NCI-H524 treated with DMSO at 0.1 percent for 48 hours (cell line): ENCODE measurements at places on chromosomes 3 and 15.

DNA sequence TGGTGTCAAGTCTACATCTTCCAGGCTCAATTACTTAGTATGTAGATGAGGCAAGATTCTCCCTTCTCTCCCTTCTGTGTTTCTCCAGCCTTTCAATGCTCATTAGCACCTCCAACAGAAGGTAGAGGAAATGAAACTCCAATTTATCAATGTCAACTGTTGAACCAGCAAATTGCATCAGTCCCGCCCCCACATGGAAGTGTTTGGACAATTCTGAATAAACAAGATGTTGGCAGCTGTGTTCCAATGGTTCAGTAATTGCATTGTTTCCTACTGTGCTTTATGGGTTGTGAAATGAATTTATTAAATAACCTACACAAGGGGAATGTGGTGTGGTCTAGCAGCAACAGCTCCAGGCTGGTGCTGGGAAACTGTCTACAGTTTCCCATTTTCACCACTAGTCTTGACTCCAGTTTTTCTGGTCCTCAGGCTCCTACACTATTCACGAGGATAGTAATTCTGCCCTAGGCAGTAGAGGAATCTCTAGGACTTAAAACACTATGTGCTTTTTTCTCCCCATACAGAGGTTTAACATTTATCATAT is 91.9 kb downstream of the MB21D2 start:
- DNase-seq, result no peak

GRCh38 chr3:42216302-42216701 is 49.7 kb downstream of the CCK start:
- DNase-seq, result no peak

DNA sequence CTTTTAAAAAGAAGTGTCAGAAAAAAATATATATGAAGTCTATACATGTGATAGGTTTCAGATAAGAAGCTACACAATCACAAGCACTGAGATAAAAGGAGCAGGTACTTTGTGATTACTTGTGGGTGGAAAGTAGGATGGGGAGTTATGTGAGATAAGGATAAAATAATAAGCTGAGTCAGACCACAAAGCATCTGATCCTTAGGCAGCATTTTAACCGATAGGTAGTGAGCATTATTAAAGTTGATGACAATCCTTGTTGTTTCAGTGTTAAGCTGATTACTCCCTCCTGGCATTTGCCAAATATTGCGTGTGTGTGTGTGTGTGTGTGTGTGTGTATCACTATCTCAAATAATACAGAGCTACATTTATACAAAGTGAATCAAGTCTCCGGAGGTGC is 483.1 kb downstream of the NAALADL2 start:
- DNase-seq, result no peak

- DNase-seq, result no peak
Observed at GRCh38 chr3:156102267-156102931, 18.0 kb upstream of the KCNAB1 start.

DNA sequence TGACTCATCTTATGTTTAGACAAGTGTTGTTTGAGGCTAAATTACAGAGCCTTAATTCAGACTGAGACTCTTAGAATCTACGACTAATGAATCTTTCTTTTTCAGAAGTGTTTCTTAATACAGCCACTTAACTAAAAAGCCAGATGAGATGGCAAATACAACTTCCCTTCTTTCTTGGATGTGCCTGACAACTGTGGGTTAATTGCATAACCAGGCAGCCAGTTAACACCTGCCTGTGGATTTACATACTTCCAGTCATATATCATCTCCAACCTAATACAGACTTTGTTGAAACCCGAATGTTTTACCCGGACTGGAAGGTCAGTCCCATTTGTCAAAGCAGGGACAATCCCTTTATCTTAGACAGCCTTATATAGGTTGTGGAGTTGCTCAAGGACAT is 297.6 kb downstream of the VPS13C start:
- no peak for DNase-seq

DNA sequence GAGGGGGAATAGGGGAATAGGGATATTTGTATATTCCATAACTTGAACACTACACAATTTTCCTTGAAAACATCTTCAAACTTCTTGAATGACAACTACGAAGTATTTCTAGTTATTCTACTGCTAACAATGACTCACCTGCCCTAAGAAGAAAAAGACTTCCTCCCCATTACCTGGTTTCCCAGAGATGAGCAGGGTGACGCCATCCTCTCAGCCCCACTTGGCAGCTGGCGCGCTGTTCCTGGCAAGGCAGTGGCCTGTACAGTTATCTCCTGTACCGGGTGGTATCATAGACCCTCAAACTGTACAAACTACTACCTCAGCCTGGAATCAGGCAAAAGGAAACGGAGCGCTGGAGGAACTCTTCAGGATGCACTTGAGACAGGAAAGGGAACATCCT is 10.4 kb downstream of the WDR82 start:
- DNase-seq, result no peak

DNA sequence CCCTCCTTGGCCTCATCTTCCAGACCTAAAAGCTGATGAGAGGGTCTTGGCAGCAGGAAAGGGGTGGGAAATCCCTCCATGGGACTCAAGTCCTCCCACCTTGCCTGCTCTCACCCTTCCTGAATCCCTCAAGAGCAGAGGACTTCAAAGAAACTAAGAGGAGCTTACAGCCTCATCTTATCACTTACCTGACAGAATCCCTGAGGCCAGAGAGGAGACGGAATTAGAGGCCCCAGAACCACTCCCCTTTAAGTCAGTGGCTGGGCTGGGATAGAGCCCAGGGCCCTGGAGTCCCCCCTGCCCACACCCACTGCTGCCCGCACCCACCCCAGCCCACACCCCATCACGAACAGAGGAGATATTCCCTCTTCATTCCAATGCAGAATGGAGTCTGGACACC is 15.2 kb downstream of the LOXL1 start:
- no peak for DNase-seq

- no peak for DNase-seq
Observed at GRCh38 chr3:191882289-191882688, 421.3 kb downstream of the PYDC2 start.

GRCh38 chr15:33461671-33462070 is 150.9 kb downstream of the RYR3 start:
- no peak for DNase-seq

DNA sequence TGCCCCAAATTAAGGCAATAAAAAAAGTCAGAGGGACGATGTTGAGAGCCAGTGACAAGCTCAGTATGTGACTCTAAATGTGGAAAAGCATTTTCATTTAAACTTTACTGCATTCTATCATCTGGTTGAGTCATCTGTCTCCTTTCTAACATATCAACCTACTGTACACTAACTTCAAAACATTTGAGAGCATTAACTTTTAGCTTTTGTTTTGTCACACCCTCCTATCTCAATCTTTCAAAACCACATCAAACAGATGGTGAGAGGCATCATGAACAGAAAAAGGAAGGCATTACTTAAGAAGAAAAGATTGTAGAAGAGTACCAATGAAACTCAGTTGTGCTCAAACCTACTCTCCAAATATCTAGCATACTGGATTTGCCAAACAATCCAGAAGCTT is 4.8 kb downstream of the LRRC58 start:
- DNase-seq, result no peak

DNA sequence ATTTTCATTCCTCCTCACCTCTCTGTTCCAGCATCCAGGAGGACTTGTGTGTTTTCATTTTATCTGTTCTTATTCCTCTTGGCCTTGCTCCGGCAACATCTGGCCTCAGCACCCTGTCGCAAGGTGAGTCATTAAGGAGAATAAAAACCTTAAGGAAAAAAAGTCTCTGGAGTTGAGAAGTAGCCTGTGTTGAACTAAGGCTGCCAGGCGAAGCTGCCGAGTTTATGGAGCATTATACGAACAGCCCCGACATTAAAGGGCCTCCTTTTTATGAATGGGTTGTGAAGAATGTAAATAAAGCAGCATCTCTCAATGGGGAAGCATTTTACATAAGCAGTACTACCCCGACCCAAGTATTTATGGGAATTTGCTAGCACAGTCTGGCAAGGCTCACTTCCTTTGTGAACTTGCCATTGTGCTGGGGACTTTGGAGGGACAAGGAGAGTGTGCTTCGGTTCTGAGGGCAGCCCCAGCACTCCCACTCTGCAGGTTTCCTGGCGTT is 4.7 kb downstream of the BAHD1 start:
- DNase-seq, result no peak

DNA sequence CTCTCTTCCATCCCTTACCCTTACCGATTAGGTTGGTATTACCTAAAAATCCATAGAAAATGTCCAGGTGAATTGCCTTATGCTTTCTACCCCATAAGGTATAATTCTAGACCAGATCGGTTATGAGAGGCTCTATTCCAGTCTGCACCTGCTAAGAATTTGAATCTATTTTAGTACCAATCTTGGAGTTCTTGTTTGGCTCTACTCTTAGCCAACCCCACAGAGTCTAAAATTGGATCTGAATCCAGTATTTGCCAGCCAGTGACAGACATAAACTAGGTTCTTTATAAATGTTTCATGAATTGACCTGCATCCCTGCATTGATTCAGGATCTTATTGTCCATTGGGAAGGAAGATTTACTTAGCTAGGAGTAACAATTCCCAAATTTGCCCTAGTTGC is 6.5 kb downstream of the KLHL24 start:
- DNase-seq, result no peak

- DNase-seq, result no peak
Observed at GRCh38 chr15:69666441-69666882, 213.8 kb downstream of the RPLP1 start.

DNA sequence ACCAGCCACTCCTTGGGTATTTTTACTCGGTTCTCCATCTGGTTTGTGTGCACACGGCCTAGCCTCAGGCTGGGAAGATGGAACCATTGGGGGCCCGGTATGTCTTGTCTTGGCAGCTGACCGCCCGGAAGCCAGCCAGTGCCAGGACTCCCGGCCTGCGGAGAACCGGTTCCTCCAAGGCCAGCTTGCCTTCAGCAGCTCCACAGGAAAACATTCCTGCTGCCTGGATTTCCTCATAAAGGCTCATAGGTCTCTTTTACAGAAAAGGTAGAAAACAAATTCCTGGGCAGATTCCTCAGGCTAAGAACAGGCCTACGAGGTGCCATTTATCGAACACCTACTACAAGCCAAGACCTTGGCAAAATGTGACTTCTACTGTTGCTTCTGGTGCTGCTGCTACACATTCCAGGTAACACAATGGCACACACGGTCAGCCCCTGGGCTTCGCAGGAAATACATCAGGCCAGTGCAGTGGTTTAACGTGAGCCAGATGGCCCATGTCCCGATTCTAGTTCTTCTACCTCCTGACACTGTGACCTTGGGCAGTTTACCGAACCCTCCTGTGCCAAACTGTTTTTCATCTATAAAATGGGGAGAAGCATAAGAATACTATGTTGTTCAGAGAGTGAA is 141.8 kb downstream of the OPA1 start:
- no peak for DNase-seq

DNA sequence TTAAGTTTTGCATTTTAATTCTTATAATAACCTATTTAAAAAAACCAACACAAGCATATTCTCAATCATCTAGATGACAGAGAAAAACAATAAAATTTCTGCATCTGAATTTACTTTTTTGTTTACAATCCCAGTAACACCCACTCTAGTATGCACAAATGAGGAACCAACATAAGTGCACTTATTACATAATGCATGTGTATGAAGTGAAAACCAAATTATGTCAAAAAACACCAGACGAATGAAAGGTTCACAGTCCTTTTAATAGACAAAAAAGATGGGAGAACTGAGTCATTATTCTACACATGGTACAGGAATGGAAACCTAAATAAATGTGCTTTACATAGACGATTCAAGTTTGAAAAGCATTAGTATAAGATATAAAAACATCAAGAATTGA is 91.7 kb downstream of the NR1I2 start:
- DNase-seq, result no peak

DNA sequence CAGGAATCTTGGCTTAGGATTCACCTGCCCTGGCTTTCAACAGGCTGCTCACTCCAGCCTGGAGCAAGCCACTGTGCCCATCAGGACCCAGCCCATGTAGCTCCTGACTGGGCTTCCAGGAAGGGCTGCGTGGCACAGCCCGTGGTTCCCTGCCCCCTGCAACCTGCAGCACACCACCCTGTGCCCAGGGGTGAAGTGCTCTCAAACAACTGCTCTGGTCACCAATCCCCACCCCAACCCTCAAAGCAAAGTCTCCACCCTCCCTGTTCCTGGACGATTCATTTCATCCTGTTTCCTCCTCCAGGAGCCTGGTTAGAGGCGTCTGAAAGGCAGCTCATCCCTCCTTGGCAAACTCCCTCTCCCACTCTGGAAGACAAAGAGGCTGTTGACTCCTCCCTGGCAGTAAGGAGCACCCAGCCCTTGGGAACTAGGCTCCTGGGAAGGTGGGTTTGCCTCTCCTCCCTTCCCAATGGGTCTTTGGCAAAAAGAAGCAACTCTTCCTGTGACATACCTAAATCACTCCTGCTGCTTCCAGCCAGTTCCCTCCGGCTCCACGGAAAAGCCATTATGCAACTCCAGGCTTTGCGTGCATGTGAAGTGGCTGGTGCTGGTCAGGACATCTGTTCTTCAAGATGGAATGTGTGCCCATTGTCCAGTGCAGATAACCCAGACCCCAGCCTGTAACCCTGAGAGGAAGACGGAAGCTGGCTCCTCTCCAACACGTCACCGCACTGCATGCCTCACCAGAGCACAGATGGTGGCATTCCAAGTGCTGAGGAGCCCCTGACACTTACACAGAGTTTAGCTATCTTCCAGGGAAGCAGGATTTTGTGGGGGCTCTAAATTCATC is 29.1 kb upstream of the VIPR1 start:
- peak; percentile 66 for DNase-seq

DNA sequence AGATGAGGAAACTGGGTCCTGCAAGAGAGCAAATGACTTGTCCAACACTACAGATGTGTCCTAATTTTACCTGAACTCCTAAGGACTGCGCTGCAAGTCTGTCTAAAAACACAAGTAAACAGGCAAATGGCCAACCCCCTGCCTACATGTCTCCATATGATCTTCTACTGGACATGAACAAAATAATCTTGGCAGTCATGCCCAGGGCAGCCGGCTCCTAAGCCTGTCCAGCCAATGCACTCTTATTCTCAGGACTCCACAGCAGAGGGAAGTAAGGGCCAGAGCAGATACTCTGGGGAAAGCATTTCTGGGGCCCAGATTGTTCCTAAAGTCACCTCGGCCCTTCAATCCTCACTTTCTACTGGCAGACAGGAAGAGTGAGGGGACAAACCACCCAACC is 10.3 kb downstream of the COLQ start:
- DNase-seq, result no peak

DNA sequence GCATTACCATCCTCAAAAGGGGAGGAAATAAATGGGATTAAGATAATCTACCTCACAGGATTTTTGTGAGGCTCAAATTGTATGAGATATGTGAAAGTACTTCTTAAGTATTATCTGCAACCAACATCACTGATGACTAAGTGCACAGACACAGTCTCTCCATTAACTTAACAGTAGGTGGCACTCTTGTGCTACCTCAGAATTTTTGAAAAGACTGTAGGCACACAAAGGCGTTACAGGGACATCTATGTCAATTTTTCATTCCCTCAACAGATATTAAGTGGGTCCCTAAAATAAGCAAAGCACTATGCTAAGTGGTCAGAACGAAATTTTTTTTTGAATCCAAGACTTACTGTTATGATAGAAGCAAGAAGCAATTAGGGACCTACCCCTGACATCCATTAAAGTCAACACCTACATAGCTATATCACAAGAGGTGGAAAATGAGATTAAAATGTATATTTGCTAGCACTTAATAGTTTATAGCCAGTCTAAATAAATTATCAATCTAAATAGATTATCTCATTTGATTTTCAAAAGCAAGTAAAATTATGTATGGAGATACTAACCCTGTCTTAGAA is 52.9 kb downstream of the RYK start:
- DNase-seq, result no peak
